ENCODE measurements at places on chromosomes 4 and X.

DNA sequence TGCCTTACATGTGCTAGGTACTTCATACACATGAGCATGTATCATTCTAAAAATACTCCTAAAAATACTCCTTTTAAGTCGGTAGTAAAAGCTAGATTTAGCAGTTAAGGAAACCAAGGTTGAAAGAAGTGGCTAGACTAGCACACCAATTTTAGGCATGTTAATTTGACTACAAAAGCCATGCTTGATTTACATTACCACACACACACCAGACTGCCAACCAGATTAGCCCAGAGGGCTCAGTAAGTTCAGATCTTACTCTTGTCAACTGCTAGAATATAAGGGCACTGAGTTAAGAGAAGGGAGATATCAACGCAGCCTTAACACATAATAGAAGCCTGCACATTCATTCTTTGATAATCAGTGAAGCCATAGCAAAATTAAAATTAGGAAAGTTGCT is 117.9 kb downstream of the MID1IP1 start:
- DNase-seq = no peak

DNA sequence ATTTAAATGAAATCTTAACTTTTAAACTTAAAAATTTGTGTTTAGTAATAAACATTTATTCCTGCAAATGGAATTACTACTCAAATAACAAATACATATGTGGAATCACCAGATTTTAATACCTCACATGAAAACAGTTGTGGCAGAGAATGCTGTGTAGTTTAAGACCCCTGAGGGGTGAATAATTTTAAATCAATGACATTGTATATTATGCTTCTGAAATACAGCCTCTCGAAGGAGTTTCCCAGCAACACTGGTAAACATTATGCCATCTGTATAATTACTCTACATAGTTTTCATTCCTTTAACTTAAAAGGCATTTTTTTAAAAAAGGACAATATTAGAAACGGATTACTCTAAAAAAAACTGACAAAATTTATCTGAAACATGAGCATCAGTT is 2313.3 kb downstream of the ARAP2 start:
- no peak for DNase-seq

- no peak for DNase-seq
Observed at GRCh38 chr4:5746829-5747737, 36.1 kb downstream of the EVC start.

- DNase-seq = no peak
Observed at GRCh38 chrX:46713672-46714490, 45.0 kb downstream of the SLC9A7 start.
